ENCODE measurements at places on chromosomes 2 and 18.
A peak's percentile ranks its signal among the peaks of the same experiment; 100 is the strongest.

- no peak for DNase-seq
These were observed 77.6 kb upstream of the SNTG2 start for GRCh38 chr2:873027-873426.

- DNase-seq: no peak
These were observed 62.8 kb downstream of the SPRED2 start for GRCh38 chr2:65369574-65369973.

DNA sequence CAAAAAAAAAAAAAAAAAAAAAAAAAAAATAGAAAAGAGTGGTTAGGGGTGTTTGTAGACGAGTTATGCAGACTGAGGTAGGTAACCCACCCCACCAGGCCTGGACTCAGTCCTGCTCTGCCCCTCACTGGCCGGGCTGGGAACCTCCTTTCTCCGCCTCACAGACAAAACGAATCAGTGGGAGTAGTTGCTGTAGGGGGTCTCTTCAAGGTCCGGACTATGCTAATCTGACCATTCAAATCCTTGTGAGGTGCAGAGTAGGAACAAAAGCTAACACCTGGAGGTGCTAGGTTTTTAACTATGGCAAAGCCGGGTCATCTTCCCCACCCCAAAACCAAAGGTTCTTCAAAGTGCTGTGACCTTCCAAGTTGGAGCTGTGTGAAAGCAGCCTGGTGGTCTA is 223.7 kb downstream of the SLC4A3 start:
- DNase-seq: no peak

- no peak for DNase-seq
These were observed 5.8 kb upstream of the PROM2 start for GRCh38 chr2:95268211-95269035.

DNA sequence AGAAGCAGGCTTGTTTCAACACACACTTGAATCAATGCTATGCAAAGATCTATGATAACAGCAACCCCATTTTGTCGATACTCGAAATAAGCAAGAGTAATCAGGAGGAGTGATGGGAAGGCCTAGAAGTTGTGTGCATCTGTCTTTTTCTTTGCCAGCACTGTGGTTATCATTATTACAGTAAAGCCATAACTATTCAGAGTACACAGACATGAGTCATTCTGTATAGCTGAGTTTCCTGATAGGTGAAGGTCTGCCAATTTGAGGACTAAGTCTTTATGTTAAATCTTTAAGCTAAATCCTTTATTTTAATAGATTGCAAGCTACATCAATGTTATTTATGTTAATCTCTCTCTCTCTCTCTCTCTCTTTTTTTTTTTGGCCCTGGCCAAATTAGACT is 1344.4 kb upstream of the CELF4 start:
- DNase-seq: no peak

DNA sequence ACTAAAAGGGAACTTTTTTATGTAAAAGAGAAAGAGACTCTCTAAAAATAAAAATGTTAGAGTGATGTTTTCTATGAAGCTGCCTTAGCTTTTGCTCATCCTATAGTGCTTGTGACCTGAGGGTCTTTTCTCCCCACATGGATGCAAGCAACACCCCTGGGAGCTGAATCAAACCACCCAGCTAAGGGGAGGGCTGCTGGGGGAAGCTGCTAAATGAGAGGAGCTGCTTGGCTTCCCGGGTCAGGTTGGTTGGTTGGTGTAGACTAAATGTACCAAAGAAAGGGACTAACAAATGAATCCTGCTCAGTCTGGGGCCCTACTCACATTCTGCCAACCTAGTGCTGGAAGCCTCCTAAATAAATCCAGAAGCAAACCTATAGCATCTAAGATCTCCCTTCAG is 35.0 kb downstream of the AFF3 start:
- DNase-seq: no peak

DNA sequence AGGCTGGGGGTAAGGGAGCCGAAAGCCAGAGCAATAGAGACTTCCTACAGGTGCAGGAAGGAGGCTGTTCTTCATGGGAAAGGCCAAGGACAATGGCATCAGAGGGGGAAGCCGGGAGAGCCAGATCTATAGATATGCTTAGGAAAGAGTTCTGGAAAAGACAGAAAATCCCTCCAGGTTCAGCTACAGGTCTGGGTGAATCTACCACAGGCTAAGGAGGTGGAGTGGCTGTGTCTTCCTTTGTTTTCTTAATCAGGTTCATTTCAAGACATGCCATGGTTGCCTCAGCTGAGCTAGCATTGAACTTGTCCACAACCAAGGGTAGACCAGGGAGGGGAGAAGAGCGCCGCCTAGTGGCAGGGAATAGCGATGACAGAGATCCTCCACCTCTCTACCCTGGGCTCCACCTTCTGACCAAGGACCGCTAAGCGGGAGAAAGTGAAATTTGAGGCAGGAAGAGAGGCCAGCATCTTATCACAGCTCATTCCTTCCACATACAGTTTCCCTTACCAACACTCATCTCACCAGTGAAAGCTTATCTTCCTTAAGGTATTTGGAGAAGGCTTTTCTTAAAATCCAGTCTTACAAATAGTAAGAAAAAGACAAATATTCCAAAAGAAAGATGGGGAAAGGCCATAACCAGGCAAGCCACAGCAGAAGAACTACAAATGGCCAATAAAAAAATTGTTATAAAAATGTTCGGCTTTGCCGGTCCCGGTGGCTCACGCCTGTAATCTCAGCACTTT is 74.2 kb downstream of the VIT start:
- DNase-seq: peak; percentile 41

GRCh38 chr2:111100765-111101162 is 19.9 kb upstream of the BCL2L11 start:
- peak; percentile 7 for DNase-seq

DNA sequence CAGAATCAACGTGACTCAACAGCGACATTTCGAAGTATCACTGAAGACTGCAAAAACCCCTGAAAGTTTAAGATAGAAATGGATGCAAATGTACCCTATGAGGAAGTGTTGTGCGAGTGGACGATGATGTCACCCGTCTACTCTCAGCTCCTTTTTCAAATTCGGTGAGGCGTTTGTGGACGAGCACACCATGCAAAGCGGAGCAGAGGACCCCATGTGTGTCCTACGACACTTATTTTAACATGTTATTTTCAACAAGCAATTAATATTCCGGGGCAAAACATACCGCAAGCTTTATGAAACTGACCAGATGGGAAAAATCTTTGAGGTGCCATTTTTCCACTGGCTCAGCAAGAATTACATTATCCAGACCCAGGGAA is 2.0 kb downstream of the PXDN start:
- no peak for DNase-seq

DNA sequence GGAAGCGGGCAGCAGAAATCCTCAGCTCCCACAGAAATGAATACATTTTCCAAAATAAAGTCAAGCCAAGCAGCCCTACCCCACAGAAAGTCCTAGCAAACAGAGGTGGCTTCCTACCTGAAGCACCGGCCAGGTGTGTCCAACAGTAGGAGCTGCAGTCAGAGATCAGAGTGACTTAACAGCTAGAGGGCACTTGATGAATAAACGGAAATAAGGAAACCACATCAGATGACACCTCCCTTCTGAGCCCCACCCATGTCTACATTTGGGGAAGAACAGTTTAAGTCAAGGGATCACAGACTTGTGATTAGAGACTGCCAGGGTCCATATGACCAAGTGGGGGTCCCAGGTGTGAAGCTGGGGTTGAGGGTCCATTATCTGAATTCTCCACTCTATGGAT is at the start of gene CXCR1:
TSS of gene CXCR1 (minus strand) at position 172 of the 400 bp plus-strand sequence. CDS start 1,751 bp downstream, outside the sequence.
- DNase-seq: no peak

- no peak for DNase-seq
These were observed 5.1 kb upstream of the PTPRM start for GRCh38 chr18:7561909-7562460.

DNA sequence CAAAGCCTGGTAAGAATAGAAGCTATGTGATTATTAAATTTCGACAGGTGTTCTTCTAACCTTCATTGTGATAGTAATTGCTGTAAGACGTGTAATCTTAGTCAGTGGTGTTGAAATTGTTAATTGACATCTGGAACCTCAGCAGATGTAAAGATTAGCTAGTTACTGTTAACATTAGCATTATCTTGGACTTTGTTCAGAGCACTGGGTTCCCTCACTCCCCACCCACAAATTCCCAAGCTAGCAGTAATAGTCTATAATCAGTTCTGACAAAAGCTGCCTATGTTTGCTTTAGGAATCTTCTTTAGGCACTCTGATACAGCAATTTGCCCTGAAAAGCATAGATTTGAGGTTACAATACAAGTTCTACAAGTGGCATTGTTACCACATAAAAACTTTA is 233.7 kb downstream of the EN1 start:
- DNase-seq: no peak

DNA sequence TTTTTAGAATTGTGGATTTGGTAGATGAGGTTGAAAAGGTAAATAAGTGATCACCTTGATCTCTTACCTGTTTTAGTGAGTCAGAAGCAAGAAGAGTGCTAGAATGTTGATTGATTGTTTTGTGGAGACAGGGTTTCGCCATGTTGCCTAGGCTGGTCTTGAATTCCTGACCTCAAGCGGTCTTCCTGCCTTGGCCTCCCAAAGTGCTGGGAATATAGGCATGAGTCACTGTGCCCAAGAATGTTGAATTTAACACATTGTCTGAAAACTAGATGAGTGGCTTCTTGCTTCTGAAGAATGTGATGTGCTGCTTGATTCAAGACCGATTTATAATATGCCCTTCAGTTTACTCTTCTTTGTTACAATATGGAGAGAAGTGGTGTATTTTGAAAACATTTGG is 121.3 kb downstream of the FMNL2 start:
- no peak for DNase-seq

GRCh38 chr2:239252801-239253200 is 148.0 kb downstream of the HDAC4 start:
- no peak for DNase-seq

DNA sequence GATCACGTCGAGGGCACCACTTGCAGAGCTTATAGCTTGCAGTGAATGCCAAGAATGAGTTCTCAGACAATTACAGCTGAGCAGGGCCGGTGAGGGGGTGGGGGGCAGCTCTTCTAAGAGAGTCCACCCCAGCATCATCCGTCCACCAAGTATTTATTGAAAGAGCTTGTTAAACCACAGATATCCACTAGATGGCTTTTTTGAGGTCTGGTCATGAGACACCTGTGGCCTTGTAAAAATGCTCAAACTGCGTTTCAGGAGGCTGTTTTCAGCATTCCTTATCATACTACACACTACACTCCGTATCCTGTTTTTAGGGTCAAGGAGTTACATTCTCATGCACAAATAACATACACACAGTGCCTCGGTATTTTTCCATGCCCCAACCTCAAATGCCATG is 51.5 kb downstream of the DNAJC10 start:
- no peak for DNase-seq

GRCh38 chr2:26189751-26190150 is 16.9 kb downstream of the GAREM2 start:
- DNase-seq: no peak

DNA sequence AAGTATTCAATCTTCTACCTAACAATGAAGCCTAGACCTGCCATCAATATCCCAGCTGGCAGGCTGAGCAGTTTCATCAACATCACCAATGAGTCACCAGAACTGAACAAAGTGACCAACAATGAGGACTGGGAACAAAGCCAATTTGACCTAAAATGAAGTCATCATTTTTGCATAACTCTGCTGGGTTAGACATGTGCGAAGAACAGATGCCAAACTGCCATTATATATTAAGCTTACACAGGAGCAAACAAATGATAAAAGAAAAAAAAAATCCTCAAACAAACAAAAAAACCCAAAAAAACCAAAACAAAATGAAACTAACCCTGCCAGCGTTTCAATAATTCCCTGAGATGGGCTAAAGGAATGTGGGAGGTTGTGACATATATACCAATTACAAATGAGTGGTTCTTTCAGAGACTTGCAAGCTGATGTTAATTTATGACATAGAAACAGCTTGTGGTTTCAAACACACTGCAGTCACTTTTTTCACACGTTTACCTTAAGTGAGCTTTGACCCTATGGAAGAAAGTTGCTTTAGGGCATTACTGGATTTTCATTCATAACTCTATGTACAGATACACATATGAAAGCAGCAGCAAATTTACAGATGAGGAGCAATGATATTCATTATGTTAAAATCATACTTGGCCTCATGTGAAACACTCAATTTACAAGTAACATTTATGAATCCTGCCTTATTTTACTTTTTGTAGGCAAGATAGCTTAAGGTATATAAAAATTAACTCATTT is 56.9 kb upstream of the CCDC141 start:
- no peak for DNase-seq

DNA sequence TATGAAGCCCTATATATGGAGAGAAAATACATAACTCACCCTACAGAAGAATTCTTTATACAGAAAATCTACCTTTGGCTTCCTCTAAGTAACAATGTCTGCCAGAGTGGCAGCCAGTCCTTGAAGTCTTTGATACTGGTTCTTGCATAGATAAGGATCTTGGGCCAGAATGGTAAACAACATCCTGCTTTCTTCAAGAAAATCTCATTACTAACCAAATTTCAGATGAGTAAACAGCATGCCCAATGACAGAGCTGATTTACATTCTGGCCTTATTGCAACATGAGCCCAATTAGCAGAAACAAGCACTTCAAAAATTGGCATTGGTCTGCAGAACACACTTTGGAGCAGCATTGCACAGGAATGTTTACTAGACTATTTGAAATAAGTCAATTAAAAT is 336.5 kb upstream of the ST6GAL2 start:
- no peak for DNase-seq

DNA sequence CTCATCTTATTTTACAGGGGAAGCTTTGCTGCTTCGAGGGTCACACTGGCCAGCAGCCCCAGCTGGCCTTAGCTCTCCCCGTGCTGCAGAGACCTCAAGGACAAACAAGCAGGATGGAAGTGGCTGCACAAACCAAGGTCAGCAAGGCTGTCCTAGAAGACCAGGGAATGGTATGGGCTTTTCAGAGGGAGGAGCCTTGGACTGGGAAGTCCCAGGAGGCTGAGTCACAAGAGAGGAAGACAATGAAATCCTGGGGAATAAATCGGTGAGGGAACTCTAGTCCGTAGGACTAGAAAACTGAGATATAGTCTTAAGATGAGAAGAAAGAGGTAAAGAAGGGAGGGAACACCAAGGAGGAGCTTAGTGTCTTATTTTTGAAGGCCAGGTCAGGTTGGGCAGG is 15.7 kb downstream of the CREG2 start:
- no peak for DNase-seq
